CD4-positive, alpha-beta T cell (primary cell): ENCODE measurements at places on chromosomes 7 and 10. TPM values are rescaled to one million over a fixed set of nuclear protein-coding genes. Genes with fewer than 3 reads are reported as not detected.

GRCh38 chr7:100683659-100684533 lies 10.2 kb downstream of the GIGYF1 start:
- no peak for DNase-seq

GRCh38 chr10:99873846-99874245 lies 91.4 kb downstream of the ABCC2 start:
- no peak for DNase-seq

DNA sequence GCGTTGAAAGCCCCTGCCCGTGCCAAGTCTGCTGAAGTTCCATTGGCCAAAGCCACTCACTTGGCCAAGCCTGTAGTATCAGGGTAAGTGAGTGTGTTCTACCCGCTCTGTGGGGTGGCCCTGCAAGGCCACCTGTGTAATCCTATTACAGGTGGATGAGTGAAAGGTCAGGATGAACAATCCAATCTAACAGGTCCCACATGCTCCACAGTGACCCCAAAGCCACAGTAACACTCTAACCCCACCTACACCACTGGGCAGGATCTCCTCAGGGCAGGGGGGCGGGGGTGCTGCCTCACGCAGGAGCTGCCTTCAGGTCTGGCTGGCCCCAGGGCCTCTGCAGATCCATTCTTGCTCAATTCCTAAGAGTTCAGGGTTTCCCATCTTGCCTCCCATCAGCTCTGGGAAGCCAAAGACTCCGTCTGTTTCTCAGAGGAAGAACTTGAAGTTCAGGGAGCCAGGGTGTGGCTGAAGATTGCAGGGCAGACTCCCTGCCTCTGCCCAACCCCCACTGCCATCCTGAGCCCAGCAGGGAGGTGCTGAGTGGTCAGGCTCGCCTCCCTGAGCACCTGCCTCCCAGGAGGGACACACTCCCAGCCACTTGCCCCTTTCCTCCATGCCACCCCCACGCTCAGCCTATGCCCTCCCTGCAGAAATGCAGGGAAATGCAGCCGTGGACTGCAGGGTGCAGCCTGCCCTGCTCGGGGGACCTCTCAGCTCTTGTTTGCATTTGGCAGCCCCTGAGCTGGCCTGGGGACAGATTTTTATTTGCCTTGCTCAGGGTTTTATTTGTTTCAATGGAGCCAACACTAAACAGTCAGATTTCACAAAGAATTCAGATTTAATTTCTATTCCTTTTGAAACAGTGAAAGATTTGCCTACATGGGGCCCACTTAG lies 9.8 kb upstream of the COMTD1 start:
- DNase-seq = no peak

GRCh38 chr7:37476428-37476827 lies 27.8 kb upstream of the ELMO1 start:
- DNase-seq = no peak

Gene NAT16
- not detected for total RNA-seq

GRCh38 chr10:44395396-44395795 lies 10.5 kb upstream of the CXCL12 start:
- DNase-seq = no peak

GRCh38 chr7:108419961-108420908 lies 36.0 kb downstream of the NRCAM start:
- DNase-seq = no peak

DNA sequence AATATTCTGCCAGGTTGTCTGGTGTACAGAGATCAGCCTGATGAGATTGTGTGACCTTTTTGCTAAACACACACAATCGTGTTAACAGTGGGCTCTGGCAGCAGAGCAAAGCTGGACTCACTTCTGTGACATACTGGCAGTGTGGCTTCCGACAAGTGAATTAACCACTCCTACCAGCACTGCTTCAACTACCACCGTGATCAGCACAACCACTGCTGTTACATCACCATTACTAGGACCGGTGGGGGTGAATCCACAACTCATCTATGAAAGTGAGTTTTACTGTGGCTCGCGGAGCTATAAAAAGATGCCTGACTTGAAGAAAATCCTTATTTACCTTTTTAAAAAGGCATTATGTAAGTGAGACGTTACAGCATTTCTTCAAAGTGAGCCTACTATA lies 135.6 kb downstream of the WDR37 start:
- DNase-seq = no peak
